ENCODE measurements at places on chromosomes 3 and 15.

DNA sequence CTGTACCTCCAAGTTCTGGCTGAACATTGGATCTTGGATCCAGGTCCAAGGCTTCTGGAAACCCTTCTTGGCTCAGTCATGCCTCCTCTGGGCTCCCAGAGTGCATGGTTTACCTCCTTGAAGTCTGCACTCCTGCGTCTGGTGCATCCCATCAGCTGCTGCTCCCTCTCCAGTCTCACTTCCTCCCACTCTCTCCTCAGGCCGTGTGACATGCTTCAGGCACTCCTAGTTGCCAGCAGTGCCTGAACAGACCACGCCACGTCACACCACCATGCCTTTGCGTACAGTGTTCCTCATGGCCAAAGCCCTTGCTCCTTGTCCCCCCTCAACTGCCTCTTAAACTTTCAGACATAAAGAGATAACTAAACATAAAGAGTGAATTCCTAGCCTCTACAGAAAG, 5.7 kb downstream of the GPR27 start:
- no peak for DNase-seq

DNA sequence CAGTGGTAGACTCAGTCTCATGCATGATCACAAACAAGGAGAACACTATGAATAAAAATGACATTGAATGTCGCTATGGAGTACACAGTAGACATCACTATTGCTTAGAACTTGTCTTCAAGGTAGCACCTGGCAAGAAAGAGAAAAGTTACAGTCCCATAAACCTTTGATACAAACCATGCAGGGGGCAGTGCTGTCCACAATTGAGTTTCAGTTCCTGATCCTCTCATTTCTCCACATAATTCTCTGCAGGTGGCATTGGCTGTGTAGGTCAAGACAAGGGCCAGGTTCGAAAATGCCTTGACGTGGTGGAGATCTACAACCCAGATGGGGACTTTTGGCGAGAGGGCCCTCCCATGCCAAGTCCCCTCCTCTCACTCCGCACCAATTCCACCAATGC, 47.9 kb downstream of the KBTBD12 start:
- no peak for DNase-seq

DNA sequence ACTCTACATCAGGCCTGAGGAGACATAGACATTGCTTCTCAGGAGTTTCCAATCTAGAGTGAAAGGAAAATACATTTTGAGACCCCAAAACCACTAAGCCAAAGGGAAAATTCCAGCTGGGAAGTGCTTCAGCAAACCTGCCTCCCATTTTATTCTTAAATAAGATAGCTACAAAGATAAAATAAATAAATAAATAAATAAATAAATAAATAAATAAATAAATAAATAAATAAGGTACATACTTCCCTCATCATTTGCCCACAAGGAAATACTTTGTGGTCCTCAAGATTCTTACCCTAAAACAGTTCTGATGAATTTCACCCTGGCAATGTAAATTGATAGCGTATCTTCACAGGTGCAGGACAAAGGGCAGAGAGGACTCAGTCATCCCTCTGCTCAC, 474.0 kb upstream of the ROBO1 start:
- no peak for DNase-seq

DNA sequence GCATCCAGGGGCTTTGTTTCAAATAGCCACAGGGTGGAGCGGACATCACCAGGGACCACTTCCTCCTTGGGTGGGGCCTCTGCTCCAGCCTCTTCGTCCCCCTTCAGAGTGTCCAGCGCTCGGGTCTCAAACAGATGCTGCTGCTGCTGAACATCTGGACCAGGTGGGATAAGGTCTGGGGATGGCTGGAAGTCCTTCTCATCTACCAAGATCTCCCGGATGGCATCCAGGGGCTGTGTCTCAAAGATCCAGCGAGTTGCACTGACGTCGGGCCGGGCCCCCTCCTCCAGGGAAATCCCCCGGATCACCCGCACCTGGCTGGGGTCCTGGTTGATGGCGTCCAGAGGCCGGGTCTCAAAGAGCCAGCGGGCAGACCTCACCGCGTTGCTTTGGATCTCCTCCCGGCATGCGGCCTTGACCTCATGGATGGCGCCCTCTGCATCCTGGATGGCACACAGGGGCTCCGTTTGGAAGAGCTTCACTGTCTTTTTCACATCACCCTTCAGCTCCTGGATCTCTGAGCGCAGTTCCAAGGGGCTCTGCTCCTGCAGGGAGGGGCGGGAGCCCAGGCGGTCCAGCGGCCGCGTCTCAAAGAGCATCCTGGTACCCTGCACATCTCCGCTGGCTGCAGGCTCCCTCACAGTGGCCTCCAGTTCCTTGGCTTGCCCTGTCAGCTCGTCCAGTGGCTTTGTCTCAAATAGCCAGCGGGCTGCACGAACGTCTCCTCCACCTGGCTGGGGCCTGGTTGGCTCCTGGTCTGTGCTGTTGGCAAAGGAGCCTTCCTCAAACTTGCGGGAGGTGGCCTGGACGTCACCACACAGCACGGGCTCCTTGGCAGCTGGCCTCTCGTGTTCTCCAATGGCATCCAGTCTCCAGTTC, 3.9 kb downstream of the XIRP1 start:
- DNase-seq, result no peak

DNA sequence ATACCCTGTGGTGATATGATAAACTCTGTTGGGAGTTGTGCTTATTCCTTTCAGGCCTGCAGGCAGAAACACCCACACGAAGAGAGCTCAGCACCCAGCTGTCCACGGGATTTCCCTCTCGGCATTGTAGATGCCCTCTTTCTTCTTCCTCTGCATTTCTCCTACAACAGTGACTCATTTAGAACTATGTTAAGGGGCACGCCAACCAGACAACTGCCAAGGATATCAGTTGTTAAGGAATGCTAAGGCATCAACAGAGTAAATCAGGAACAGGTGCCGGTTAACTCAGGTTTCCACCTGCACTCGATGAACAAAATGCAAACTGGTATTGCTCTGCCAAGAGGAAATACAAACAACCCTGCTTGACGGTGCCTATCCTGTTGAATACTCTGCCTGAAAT, 270.0 kb upstream of the PEX5L start:
- DNase-seq, result no peak

- DNase-seq, result no peak
These were observed 237.0 kb upstream of the TPM1 start for GRCh38 chr15:62805502-62805901.

- DNase-seq, result peak; percentile 8
These were observed 99.8 kb downstream of the NSUN3 start for GRCh38 chr3:94162700-94163099.

GRCh38 chr15:98853161-98853560, 154.4 kb downstream of the PGPEP1L start:
- peak; percentile 82 for DNase-seq

DNA sequence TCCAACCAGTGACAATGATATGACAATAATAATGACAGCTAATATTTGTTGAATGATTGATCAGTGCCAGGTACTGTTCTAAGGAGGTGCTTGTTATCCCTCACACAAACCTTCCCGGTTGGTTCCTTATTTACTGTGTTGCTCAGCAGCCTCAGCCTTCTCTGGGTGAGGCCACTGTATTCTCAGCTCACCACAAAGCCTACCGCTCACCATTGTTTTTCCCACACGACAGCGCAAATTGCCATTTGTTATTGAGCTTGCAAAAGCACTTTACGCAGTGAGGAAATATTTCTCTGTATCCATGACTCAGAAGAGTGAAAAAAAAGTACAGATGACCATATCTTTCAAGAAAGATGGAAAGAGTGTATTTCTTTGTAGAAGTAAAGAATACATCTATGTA, 49.5 kb upstream of the PDZRN3 start:
- no peak for DNase-seq

DNA sequence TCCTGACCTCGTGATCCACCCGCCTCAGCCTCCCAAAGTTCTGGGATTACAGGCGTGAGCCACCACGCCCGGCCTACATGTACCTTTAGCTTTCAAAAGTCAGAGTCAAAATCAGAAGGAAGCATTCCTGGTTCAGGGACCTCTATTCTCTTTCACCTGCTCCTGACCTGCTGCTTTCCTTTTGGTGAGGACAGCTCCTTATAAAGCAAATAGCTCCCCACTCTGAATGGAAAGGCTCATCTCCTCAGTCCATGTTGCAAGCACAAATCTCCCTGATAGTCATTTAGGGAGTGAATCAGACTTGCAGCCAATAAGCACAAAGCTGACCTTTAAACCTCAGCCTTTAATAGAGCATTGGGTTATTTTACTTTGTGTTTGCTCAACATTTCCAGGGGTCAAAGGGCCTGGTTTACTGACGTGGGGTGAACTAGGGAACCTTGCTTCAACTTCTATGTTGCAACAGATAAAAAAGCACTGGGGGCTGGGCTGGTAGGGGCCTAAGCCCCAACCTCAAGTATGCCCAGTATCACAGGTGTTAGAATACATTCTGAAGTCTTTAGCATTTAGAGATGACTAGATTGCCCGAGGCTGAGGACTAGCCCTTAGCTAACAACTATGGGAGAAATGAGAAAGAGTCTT, 43.1 kb downstream of the THRB start:
- no peak for DNase-seq

DNA sequence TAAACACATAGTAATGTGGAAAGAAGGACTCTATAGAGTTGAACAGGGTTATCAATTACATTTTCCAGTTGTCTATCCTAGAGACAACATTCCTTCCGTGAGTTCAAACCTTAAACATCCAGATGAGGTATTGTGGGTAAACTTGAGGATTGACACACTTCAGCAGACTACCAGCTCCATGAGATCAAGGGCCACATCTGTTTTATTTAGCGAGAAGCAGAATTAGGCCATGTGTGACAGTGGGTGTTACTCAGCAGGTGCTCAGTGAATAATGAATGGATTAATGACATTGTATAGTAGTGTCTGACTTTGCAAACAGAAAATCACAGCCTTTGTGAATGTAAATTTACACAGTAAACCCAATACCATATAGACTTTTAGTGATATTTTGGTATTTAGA, 941.1 kb upstream of the CFAP20DC start:
- DNase-seq, result no peak

DNA sequence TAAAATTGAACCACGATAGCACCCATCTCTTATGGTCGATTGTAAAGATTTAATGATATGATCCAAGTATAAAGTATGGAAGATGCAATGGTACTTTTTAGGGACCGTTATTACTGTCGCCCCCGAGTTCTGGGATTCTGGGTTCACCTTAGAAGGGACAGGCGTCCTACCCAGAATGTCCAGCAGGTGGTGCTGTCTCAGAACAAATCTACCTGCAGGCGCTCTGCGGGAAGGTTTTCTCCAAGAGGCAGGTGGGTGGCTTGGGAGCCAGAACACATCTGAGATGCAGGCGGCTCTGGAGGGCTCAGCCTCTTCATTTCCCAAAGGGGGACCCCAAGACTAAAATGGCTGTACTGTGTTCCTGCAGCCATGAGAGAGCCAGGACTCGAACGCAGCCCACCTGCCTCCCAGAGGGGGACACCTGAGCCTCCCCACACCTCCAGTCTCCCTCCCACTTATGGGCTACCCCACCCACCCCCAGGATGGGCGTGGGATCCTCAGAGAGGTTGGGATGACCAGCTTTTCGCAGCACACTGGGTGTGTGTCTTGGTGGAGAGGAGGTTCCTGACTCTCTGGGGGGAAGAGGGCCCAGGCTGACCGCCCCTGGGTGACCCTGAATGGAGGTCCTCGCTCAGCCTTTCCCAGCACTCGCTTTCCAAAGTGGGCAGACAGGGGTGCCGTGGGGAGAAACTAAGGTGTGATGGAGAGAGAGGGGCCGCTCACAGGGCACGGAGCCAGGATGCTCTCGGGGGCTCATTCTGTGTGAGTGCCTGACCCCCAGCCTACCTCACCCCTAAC, 28.1 kb upstream of the CORO2B start:
- peak; percentile 85 for DNase-seq

GRCh38 chr3:182455011-182455410, 338.3 kb upstream of the ATP11B start:
- DNase-seq, result no peak

GRCh38 chr3:87090631-87091030, 99.7 kb upstream of the VGLL3 start:
- DNase-seq, result no peak

- no peak for DNase-seq
These were observed 4.4 kb downstream of the PAK6 start for GRCh38 chr15:40243126-40243810.

DNA sequence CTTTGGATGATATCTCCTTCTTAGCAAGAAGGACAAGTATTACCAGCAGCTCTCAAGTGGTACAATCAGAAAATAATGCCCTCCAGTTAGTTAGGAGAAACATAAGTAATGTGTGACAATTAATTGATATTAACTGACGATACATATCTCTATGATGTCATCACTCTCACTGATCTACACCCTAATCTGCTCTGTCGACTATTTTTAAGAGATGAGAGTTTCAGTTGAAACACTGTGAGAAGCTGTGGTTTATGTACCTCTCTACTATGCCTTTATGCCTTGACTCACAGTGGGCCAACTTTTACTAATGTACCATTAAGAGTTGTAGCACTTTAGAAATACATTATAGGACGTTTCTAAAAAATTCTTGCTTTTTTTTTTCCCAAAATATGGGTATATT, 8.6 kb downstream of the CEP152 start:
- no peak for DNase-seq

- DNase-seq, result no peak
These were observed 1.6 kb downstream of the PHGR1 start for GRCh38 chr15:40352281-40352901.

DNA sequence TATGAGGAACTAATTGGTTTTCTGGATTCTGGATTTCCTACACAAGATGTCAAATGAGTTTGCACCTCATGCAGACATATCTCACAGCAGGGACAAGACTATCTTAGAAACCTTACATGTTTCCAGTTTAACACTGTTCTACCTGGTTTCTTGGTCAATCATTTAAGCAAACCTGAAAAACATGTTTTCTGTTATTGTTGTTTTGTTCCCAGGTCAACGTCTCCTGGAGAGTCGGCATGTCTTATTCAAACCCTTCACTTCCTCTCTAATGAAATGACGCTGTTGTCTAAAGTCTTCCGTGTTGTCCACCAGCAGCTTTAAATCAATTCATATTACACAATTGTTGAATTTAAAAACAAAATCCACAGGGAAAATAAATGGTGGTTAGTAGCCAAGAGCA, 150.9 kb downstream of the CNTN3 start:
- DNase-seq, result no peak

GRCh38 chr3:81249540-81250029, 511.9 kb downstream of the GBE1 start:
- no peak for DNase-seq

DNA sequence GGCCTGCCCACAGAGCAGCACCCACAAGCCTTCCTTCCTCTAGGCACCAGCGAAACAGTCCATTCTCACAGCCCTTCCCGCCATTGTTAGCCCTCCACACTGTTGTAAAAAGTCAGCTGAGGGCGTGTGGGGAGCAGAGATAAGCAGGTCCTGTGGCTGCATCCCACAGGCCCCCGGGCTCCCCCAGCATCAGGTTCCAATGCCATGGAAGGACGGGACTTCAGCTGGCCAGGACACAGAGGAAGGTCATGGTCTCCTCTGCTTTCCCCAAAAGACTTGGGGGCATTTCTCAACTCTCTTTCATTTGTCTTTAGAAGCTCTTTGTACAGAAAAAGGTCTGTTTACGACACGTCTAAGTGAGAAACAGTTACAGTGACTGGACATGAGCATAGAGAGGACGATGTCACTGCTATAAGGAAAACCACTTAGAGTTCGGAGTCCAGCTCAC, 85.2 kb upstream of the HERC1 start:
- DNase-seq, result no peak
